ENCODE measurements at places on chromosomes 3 and 15.

DNA sequence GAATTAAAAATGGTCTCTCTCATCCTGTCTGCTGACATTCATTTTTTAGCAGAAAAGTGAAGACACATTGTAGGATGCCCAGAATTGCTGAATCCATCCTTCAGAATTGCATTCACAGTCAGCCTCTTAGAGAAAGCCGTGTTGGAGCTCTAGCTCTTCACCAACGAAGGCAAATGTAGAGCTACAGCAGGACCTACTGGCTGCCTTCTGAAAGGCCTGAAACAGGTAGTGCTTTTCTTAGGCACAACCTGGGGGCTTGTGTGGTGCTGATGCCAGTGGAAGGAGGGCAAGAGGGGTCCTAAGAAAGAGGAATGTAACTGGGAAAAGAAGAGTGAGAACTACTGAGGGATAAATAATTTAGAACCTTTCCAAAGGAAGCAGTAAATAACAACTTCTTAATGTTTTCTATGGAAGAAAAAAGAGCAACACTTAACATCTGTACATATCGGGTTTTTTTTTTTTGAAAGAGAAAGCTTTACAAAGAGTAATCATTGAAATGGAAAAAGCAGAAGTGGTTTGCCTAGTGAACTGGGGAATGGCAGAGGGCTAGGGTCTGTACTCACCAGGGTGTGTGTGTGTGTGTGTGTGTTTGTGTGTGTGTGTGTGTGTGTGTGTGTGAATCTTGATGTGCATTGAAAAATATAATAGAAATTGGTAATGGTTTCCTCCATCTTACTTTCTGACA, 297.8 kb downstream of the SATB1 start:
- DNase-seq: no peak

- DNase-seq: peak; percentile 1
Measured at GRCh38 chr3:138347960-138348753, at the start of gene MRAS. TSS of gene MRAS (plus strand) at chr3:138348579. CDS start at chr3:138372884, 24,305 bp downstream.

DNA sequence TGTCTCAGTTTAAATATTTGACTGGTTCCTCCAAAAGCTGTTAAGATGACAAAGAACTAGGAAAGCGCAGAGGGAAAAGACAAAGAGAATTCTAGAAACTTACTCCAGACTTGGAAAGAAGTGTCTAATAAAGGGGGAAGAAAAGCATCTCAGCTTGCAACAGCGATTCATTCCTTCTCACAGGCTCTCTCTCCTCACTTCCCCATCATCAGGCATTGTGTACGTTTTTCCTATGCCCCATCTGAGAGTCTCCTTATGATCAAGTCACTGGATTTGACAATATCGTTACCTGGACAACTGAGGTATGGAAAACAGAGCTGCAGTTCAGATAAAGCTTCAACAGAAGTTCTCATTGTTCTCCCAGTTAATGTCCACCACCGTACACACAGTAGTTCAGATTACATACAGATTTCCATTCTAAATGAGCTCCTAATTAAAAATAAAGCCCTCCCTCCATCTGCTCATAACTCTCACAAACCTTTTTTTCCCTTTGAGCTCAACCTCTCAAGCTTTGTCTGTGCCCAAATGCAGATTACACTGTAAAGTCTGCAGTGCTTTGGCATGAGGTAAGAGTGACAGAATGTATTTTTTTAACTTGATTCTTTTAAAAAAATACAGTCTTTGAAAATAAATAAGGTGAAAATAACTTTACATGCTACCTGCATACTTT, 254.4 kb upstream of the THBS1 start:
- no peak for DNase-seq

DNA sequence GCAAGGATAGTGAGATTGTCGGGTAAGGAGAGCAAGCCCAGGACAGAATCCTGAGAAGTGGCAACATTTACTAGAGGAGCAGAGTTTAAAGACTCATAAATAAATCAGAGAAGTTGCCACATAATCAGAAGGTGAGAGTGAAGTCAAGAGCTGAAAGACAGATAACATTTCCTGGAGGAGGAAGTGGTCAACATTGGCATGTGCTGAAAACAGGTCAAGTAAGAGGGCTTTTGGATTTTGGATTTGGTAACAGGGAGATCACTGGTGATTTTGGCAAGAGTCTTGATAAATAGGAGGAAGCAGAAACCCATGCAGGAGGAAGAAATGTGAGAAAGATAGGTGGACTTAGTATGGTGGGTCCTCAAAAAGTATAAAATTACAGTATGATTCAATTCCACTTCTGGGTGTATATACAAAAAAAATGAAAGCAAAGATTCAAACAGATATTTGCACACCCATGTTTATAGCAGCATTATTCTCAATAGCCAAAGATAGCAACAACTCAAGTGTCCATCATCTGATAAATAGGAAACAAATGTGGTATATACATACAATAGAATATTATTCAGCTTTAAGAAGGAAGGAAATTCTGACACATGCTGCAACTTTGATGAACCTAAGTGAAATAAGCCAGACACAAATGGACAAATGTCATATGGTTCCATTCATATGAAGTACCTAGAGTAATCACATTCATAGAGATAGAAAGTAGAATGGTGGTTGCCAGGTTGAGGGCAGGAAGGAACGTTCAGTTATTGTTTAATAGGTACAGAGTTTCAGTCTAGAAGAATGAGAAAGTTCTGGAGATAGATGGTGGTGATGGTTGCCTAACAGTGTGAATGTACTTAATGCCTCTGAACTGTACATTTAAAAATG, 27.3 kb upstream of the MBNL1 start:
- DNase-seq: no peak

DNA sequence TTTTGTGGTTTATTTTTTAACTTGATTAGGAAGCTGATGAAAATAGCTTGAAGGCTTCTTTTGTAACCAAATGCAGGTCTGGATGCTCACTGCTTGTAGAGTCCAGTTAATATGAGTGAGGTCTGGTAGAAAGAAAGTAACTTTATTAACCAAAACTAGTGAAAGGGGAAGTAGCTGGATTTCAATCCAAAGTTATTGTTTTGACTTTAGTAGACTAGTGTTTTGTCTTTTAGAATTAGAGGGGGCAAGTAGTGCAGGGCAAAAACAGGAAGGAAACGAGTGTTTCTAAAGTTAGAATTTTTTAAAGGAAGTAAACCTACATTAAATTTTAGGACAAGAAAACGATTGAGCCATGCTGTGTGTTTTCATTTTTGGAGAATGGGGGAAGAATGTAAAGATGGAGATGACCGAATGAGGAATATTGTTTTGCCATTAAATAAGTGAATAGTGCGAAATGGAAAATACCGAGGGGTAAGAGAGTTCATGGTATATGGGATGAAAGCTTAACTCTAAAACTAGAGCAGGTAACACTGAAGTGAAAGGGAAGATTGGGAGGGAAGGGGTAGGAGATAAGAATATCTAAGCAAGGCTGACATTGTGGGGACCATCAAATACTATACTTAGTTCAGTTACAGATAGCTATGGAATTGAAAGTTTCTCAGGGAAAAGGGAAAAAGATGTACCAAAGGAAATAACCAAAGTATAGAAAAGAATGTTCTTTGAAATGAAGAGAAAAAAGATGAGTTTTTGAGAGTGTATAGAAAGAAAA, 40.0 kb downstream of the USP3 start:
- no peak for DNase-seq

GRCh38 chr15:85002517-85002916, 20.9 kb downstream of the PDE8A start:
- no peak for DNase-seq

DNA sequence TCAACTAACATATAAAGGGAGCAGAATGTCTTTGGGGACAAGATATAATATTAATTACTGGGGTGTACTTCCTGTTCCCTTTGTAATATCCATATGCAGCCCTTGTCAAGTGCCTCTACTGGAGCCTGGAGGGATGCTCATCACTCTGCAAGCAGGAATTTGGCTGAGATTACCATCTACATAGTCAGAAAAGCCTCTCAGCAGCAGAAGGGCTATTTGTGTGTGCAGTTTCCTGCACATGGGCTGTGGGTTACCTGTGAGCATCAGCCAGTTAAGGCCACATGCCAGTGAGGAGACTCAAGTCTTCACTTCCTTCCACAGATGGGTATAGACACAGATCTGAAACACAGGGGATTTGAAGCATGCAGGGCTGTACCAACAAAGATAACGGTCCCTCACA, 278.1 kb upstream of the PLSCR5 start:
- no peak for DNase-seq

GRCh38 chr3:196666001-196666867, 26.7 kb downstream of the NRROS start:
- no peak for DNase-seq

DNA sequence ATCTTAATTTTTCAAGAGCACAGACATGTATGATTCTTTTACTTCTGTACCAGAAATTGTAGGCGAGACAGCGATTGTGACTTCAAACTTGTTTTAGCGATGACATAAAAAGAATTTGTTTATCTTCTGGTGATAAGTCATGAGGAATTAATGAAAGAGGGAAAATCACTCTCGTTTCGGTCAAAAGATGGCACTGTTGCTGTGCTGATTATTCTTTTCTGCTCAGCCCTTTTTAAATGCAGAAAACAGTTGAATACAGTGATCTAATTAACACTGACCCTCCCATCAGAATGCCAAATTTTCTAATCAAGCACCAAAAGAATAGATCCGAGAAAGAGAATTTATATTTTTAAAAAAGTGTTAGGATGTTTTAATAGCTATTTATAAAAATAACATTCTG, 52.6 kb downstream of the NSUN3 start:
- DNase-seq: no peak

Measured in activated CD8-positive, alpha-beta memory T cell treated with anti-CD3 and anti-CD28 coated beads for 1 hour (primary cell).